HCT116 (cell line): ENCODE measurements at places on chromosomes 1 and 21.
A peak's percentile ranks its signal among the peaks of the same experiment; 100 is the strongest.

DNA sequence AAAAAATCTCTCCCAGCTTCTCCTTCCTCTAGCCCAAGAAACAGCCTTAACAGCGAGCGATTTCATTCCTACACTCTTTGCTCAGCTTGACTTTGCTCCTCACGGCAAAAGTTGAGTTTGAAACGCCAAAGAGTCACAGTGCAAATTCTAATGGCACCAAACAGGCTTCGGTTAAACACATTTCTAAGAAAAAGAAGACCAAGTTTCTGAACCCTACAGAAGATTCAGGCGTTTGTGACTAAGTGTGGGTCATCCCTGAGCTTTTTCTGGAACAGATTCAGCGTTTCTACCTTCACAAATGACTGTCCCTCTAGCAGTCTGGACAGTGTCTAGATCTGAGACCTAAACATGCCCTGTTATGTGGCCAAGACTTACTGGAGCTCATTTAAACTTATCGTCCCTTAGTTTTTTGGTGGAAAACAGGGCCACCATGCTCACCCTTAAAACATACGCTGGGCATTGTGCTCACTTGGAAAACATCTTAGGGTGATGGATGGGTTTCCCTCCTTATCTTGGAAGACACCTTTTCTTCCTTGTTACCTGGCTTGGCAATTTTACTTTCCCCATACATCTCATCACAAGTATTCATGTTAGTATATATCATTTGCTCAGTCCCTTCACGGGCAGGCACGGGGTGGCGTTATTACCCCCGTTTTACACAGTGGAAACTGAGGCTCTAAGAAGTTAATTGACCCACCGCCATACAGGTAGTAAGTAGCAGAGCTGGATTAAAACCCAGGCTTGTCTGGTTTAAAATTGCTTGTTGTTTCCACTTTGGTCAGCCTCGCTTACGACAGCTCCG, 1.0 kb downstream of the C1orf198 start:
- no peak for DNase-seq

- peak; percentile 4 for DNase-seq
Measured at GRCh38 chr1:147840909-147841308, 61.7 kb upstream of the GJA8 start.

GRCh38 chr21:36450511-36450910, 29.4 kb downstream of the CLDN14 start:
- DNase-seq, result no peak

DNA sequence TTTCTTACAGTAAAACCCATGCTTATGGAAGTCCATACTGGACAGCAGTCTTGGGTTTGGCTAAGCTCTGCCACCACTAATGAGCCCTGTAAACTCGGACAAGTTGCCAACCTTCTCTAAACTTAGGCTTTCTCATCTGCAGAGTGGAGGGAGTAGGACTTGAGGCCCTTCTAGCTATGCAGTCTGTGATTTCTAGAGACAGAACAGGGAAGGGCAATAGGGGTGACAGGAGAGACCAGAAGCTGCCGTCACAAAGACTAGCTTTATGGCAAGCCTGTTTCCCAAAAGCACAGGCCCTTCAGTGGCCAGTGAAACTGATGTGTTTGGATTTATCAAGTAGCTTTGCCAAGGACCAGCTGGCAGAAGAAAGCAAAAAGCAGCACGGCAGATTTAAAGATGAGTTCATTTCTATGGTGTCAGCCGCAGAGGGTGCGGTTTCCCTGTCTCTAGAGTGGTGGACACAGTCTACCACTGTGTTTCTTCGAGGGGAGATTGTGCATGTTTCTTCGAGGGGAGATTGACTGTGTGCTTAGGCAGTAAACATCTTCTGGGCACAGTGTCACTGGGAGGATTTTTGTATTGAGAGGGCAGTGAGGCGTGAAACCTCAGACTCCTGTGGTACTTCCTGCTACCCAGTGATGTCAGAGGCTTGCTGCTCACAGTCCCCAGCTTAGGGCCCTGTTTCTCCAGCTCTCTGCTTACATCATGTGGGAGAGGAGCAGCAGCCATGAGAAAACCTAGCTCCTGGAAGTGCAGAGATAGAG, 119.0 kb downstream of the ROR1 start:
- DNase-seq, result no peak

DNA sequence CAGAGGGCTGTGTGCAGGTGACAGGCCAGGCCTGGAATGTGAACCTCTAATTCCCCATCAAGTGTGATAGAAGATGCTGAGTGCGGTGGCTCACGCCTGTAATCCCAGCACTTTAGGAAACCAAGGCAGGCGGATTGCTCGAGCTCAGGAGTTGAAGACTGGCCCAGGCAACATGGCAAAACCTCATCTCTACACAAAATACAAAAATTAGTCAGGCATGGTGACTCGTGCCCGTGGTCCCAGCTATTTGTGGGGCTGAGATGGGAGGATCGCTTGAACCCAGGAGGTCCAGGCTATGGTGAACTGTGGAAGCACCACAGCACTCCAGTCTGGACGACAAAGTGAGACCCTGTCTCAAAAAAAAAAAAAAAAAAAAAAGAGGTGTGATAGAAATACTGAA, 40.1 kb upstream of the PUM1 start:
- no peak for DNase-seq

DNA sequence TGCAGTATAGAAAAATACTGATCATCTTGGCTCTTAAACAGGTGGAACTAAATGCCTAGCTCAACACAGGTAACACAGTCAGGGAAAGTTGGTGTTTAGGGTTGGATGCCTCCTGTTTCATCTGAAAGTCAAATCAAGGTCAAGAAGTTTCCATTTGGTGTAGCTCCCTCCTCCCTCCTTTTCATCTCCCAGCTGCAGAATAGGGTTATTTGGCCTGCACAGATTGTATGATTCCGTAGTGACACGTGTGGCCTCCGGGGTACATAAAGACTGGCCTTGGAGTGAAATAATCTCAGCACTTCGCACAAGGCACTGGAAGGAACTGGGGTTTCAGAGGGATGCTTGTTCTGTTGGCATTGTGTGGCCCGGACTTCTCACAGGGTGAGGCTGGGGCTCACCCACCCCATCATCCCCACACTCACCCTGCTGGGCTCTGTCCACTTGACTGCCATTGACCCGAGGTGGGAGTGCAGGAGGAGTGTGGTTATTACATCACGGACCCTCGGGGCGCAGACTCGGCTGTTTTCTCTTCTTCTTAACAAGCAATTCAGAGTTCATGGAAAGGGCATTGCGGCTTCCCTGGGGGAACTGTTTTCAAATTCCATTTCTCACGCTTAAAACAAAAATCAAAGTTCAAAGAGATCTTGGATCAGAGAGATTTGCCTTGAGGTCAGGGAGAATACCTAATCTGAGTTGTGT, 18.4 kb downstream of the IGSF5 start:
- DNase-seq, result no peak

GRCh38 chr1:116763787-116764465, 9.7 kb downstream of the CD2 start:
- peak; percentile 15 for DNase-seq

- DNase-seq, result no peak
Measured at GRCh38 chr1:91621907-91622306, 121.3 kb downstream of the CDC7 start.

GRCh38 chr1:7469255-7469938, 301.7 kb upstream of the VAMP3 start:
- no peak for DNase-seq

DNA sequence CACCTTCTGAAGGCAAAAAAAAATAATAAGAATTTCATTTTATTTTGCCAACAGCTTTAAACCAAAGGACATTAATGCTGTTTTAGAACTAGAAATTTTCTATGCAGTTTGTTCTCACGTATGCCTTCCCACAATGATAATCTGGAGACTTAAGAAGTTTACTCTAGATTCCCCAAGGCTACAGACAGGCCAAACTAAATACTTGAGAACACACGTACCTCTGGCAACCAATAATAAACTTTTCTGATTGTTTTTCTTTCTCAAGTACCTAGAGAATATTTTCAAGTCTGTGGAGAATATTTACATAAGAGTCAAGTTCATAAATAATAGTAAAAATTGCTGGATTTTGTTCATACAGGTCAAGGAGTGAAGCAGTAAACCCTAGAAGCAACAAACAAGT, 15.9 kb downstream of the CLDN8 start:
- no peak for DNase-seq

DNA sequence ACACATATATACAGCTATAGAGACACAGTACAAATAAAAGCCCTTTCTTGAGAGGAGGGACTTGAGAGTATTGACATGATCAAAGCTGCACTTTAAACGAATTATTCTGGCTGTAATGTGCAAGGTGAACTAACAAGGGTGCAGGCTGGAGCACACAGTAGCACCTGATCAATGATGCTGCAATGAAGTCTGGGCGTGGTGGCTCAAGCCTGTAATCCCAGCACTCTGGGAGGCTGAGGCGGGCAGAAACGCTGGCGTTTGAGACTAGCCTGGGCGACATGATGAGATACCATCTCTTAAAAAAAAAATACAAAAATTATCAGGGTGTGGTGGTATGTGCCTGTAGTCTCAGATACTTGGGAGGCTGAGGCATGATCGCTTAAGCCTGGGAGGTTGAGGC, 14.1 kb upstream of the CTH start:
- no peak for DNase-seq

GRCh38 chr1:47975302-47975921, 21.8 kb downstream of the TRABD2B start:
- DNase-seq, result no peak

DNA sequence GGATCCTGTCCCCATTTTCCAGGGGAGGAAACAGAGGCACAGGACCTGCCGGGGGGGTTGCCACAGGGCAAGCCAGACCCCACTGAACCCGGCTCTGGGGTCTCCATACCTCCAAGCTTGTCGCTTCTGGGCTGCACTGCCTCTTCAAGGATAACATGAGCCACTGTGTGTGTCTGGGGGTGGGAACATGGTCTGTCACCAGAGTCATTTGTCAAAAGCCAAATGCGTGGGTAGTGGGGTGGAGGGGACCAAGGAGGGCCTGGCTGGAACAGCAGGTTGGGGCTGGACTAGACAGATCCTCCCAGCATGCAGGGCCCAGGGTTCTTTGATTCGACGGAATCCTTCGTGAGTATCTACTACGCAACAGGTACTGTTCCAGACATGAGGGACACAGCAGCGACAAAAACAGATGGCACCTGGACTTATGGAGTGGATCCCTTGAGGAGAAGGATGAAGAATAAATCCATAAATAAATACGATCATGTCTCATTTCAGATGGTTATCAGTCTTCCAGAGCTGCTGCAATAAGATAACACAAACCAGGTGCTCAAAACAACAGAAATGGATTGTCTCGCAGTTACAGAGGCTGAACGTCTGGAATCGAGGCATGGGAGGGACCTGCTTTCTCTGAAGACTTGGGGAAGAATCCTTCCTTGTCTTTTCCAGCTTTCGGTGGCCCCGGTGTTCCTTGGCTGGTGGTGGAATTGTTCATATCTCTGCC, 28.7 kb downstream of the C1QB start:
- no peak for DNase-seq
